ENCODE measurements at places on chromosomes 3 and 15.
A peak's percentile ranks its signal among the peaks of the same experiment; 100 is the strongest.

GRCh38 chr15:90482124-90483011 lies 47.4 kb upstream of the CRTC3 start:
- DNase-seq: peak; percentile 78

- no peak for DNase-seq
Observed at GRCh38 chr15:81516461-81516860, 142.4 kb upstream of the TMC3 start.

DNA sequence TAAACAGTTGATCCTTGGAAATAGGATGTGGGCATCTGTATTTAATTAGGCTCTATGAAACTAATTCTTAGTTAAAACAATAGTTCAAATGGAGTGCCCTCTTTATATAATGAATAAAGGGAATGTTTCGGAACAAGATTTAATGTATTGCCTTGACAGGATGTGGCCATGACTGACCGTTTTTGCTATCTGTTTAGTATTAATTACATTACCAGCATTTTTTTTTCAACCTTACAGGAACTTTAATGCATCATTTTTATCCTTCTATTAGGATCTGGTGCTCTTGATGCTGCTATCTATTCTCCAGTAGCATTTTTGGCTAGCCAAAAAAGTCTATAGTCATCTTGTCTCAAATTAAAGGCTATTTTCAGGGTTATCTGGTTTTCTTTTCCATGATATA lies 340.9 kb downstream of the GRM7 start:
- no peak for DNase-seq

- peak; percentile 17 for DNase-seq
Observed at GRCh38 chr3:55030938-55031337, 103.1 kb upstream of the LRTM1 start.

- no peak for DNase-seq
Observed at GRCh38 chr3:88785841-88786240, 321.6 kb upstream of the EPHA3 start.

- DNase-seq: no peak
Observed at GRCh38 chr3:187522293-187522692, 147.9 kb downstream of the SST start.

DNA sequence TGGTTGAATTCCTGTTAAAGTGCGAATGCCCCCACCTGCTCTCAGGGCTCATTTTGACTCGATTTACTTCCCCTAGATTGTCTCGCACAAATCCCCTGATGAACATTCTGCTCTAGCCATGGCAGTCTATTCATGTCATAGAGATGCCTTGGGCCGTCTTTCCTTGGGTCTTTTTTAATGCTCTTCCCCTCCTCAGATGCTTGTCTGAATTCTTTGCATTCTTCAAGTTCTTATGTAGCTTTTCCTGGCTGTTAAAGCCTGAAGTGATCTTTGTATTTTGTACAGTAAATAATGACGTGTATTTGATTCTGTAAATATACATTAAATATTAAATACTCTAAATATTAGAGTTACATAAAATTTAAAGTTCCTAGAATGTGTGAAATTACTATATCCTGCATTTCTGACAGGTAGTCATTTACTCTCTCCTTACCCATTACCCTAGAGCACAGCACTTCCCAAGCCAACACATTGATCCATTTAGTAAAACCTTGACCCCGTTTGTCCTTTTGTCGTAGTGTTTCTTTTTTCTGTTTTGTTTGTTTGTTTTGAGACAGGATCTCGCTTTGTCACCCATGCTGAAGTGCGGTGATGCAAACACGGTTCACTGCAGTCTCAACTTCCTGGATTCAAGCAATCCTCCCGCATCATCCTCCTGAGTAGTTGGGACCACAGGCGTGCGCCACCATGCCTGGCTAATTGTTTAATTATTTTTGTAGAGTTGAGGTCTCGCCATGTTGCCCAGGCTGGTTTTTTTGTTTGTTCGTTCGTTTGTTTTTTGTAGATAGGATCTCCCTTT lies 47.9 kb downstream of the YEATS2 start:
- DNase-seq: peak; percentile 51

DNA sequence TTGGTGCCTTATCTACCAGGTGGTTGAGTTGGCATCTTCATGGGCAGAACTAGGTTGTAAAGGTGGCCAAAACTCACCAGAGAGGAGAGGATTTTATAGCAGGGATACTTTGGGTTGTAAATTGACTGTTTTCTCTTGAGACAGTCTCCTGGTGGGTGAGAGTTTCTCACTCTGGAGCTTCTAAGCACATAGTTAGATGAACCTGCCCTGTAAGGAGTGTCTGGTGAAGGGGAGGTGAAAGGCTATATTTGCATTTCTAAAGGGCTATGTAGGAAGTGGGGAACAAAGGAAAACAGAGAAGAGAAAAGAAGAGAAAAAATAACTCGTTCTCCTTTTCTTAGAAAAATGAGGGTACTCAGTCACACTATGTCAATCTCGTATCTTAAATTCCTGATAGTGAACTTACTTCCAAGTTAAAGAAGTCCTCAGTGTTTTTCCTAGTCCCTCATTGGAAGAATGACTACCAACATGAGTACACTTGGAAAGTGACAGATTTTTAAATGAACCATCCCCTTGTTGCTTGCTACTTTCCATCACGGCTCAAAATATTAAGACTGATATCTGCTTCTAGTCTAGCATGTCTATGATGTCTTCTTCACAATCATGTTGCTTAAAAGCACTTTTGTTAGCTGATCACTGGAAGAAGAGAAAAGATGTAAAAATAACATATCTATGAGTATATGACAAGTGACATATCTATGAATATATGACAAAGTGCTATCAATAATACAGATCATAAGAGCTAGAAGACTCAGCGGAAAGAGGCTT lies 113.8 kb upstream of the P2RY1 start:
- DNase-seq: no peak

GRCh38 chr15:72312605-72313447 lies 7.1 kb downstream of the CELF6 start:
- DNase-seq: peak; percentile 83

DNA sequence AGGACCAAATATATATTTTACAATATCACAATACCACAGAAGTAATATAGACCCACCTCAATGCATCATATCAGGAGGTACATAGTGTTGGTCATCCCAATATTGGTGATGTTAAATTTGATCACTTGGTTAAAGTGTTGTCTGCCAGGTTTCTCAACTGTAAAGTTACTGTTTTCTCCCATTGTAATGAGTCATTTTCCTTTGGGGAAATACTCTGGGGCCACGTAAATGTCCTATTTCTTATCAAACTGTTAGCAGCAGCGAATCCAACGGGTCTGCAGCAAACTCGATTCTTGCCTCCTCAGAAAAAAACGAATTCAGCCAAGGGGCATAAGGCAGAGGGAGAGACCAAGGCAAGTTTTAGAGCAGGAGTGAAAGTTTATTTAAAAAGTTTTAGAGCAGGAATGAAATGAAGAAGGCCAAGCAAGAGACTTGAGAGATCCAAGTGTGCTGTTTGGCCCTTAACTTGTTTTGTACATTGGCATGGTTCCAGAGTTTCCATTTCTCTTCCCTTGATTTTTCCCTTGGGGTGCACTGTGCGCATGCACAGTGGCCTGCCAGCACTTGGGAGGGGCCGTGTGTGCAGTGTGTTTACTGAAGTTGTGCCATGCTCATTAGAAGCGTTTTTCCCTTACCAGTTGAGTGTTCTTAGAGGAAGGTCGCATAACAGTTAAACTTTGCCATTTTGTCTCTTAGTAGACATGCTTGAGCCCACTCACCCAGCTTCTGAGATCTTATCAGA lies 512.5 kb downstream of the AGBL1 start:
- no peak for DNase-seq
